Activated T-cell treated with anti-CD3 and anti-CD28 coated beads for 1 hour (primary cell): ENCODE measurements at places on chromosomes 2 and 18.

GRCh38 chr2:88481691-88482336 lies 29.3 kb upstream of the FOXI3 start:
- DNase-seq, result no peak

GRCh38 chr2:43391201-43391877 lies 164.9 kb upstream of the ZFP36L2 start:
- DNase-seq, result no peak

DNA sequence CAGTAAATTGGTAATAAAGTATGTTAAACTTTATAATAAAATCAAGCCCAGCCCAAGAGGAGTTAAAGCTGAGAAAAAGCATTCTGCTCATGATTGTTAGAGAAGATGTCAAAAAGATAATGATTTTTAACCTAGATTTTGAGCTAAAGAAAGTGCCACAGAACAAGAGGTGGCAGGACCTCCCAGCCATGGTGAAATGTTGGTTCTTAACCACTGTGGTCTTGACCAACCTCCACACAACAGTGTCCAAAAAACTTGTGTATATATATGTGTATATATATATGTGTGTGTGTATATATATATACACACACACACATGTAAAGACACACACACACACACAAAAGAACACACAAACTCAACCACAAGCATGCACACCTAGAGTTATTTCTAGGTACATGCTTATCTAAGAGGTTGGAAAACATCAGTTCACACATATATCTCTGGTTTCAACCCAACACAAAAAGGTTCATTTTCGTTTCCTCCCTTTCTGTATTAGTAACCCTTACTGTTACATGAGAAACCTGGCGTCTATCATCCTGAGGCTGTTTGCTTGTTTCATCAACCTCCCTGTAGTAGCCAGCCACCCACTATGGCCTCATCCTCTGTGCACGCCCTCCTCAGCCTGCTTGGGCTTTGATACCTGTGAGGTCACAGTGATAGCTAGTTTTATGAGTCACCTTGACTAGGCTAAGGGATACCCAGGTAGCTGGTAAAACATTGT lies 631.8 kb upstream of the ID2 start:
- no peak for DNase-seq

- DNase-seq, result no peak
These were observed 140.4 kb upstream of the RNF152 start for GRCh38 chr18:62033207-62033606.
